Left ventricle myocardium superior (tissue), 1 donor: ENCODE measurements at places on chromosomes 4 and X.

GRCh38 chr4:105923497-105924238 is 28.4 kb downstream of the NPNT start:
- DNase-seq, result no peak

DNA sequence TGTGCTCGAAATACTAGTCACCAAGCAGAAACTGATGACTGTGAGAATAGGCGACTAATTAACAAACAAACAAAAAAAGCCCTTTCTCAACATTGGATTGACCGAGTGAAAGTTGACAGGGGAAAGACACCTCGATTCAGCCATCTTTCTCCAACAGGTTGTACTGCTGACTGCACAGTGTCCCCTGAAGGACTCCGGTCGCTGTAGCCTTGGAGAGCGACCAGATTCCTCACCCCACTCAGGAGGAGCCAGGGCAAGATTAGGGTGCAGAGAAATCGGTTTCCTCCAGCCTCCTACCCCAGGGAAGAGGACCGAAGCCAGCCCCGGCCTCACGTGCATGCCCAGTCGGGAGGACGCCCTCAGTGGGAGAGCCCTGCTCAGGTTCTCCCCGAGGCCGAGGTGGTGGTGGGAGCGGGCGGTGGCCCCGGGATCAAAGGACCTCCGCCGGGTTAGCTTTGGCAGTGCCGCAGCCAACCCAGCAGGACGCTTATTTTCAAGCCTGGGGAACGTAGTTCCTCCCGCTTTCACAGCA is 1.1 kb upstream of the RAP1GDS1 start:
- no peak for DNase-seq

DNA sequence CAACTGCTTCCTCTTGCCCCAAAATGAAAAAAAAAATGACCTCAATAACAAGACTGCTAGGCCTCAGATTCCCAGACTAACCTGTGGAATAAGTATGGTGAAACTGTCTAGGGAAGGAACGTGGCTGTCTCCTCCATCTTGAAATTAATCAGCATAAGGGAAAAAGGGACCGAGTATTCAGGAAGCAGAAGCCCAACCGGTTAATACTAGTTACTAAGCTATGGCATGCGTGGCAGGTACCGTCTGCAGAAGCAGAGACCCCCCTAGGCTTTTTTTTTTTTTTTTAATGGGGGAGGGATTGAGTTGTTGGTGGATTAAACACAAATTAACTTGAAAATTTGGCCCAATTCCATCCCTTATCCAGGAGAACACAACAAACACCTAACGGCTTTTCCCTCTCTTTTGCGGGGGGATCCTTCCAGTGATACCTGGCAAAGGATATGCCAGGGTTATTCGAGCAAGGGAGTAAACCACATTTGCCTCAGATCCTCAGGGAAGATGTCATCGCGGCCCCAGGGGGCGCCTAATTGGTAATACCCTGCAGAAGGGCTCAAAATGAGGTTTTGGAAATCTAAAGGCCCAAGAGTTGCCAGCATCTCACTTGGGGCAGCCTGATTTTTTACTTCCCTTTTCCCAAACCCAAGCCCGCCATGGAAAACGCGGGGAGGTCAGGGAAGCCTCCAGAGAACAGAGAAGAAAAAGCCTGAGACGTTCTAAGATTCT is 893 bp downstream of the RLIM start:
- no peak for DNase-seq

GRCh38 chr4:6873291-6873690 is 36.3 kb upstream of the TBC1D14 start:
- DNase-seq, result no peak

DNA sequence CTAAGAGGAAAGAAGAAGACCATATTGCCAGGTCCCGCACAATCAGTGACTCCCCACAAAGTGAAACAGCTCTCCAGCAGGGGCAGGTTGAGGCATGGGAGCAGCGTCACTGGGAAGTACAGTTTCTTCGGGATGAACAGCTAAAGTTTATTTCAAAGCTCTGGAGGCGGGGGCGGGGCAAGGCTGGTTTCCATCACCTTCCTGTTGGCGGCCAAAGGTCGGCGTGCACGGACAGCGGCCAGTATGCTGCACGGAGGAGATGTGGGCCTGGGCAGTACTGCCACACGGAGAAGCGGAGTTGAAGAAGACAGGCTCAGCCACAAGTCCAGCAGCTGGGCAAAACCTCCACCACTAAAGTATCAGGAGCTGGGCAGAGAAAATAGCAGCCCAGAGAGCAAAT is 951 bp upstream of the ZNF518B start:
- no peak for DNase-seq

DNA sequence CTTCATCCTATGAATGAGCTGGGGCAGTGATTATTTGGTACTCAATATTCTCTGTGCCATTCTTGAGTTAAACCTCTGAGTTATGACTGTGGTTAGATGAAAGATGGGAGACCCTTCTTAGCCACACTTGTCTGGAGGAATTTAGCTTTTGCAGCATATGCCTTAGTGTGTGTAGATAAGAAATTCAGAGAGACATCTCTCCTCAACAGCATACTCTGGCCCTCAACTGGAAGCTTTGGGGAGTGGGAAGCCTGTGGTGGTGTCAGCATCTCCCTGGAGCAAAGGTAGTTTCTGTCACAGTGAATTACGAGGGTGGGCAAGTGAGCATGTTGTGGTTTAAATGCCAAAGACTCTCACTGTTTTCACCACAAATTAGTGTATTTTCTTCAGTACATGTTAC is 58.7 kb downstream of the UGT2A3 start:
- no peak for DNase-seq

DNA sequence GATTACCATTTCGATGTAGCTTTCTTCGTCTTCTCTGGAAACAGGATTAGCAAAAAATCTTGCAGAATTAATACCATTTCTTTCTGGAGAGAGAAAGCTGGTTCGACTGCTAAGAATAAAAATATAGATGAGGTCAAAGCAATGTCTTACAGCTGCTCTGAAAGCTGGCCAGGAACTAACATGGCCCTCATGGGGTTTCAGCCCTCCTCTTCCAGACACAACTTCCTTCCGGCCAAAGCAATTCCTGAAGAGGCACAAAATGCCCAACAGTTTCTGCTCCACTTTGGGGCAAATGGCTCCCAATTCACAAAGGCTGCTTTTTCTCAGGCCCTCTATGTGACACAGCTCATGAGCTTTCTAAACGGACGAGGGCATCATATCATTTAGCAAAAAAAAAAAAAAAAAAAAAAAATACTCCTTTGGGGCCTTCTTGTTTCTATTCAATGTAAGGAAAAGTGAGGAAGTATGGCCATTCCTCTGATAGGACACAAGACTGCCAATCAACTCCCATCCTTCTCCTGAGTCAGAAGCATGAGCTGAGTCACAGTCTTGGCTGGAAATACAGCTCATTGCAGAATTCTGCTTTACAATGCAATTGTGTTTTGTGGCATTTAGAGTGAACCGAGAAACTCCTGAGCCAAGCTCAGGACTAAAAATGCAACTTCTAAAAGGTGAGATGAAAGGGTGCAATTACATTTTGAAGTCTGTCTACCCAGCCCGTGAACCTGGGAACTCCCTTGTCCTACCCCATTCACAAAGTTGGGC is 42.7 kb upstream of the CTAG2 start:
- DNase-seq, result no peak

GRCh38 chrX:110159235-110159634 is 156.3 kb downstream of the TMEM164 start:
- no peak for DNase-seq

DNA sequence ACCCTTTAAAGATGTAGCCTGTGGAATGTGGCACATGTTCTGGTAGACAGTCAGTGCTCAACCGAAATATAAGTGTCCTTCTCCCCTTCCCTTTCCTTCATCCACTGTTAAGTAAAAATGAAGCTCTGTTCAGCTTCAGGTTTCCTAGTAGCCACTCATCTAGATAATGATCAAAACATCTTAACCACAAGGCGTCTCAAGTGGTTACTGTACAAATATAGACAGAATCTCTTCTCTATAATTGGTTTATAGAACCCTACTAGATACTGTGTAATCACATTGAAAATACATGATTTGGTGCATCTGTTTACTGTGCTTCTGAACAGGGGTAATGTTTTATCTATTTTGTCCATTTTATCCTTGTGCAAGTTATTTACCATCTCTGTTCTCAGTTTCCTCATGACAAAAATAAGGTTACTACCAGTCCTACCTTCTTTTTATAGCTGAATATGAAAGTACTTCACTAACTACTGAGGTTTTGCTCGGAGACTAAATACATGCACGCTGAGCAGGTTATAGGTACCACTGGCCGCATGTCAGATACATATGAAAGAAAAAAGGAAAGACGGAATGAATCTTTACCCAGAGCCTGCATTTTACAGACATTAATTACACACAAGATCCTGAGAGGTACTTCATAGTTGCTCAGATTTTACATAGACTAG is 20.3 kb upstream of the SLC25A4 start:
- no peak for DNase-seq

- DNase-seq, result no peak
These were observed 10.8 kb upstream of the CITED1 start for GRCh38 chrX:72316408-72317110.

DNA sequence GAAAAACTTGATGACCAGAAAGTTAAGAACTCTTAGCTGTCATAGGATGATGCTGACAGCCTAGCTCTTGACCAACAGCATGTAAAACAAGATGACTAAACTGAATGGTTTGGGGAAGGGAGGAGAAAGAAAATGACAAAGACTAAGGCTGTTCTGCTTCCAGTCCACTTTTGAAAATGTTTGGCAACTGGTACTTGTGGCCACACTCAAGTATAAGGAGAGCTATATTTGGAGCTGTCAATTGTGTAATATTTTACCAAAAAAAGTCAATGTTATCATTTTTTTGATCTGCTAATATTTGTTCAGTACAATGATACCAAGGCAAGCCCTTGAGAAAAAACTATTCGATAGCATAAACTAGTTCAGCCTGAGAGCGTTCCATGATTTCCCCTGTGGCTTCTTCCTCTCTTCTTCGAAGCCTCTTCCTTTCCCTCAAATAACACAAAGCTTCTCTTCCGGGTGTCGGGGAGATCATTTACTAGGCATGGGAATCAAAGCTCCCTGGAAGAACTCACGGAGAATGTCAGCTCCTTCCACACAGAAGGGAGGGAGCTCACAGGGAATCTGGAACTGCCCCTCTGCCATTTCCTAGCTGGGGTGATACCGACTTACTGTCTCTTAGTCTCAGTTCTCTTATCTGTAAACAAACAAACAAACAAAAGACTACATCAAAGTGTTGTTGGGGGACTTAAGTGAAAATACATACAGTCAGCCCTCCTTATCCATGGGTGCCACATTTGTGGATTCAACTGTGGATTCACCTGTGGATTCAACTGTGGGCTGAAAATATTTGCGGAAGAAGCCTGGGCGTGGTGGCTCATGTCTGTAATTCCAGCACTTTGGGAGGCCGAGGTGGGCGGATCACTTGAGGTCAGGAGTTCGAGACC is 82.6 kb downstream of the SCD5 start:
- no peak for DNase-seq

- DNase-seq, result no peak
These were observed 14.5 kb upstream of the CAPN6 start for GRCh38 chrX:111284631-111285293.

- DNase-seq, result no peak
These were observed 10.7 kb upstream of the SPCS3 start for GRCh38 chr4:176309046-176309445.

- DNase-seq, result no peak
These were observed 30.3 kb upstream of the UTP14A start for GRCh38 chrX:129875669-129876068.

DNA sequence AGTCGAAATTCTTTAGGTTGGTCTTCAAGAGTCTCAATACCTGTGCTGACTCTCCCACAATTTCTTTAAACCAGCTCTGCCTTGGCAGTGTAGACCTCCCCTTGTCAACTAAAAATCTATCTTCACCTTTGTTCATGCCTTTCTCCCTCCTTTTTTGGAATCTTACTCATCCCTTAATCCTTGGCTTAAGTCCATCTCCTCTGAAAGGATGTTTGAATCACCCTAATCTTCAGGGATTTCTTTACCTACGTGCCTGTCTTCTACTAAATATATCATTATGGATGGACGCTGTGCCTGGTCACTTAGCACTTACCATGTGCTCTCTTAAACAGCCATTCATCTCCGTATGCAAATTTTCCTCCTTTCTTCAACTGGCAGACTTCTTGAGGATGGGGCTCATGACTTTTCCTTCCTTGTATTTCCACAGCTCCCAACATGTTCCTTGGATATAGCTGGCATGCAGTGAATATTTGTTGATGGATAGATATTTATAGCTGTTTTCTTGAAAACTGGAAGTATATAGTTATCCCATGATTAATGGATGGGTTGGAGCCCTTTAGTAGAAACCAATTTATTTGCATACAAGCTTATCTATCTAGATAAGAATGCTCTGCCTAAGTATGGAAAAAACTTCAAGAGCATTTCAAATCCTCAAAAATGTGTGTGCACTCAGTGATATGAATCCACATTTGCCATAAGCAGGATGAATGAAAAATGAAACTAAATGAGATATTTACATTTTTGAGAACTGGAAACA is 166.6 kb downstream of the SPRY1 start:
- DNase-seq, result no peak

GRCh38 chr4:24126776-24127175 is 236.9 kb upstream of the PPARGC1A start:
- no peak for DNase-seq

DNA sequence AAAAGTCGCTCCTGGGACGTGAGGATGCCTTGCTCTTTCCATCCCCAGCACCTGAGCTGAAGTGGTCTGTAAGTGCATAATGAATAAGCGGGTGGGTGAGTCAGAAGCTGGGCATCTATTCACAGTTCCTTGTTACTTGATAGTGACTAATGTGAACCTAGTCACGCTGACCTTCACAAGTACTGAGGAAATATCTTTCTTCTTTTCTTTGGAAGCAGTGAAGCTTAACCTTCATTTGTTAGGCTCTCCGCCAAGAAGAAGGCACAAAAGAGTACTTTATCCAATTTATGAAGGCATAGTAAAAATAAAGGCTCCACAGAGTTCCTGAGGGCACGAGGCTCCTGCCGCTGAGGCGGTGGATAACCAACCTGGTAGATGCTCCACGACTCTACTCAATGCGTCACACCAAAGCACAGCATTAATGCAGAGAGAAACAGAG is 475.7 kb upstream of the SLIT2 start:
- no peak for DNase-seq

DNA sequence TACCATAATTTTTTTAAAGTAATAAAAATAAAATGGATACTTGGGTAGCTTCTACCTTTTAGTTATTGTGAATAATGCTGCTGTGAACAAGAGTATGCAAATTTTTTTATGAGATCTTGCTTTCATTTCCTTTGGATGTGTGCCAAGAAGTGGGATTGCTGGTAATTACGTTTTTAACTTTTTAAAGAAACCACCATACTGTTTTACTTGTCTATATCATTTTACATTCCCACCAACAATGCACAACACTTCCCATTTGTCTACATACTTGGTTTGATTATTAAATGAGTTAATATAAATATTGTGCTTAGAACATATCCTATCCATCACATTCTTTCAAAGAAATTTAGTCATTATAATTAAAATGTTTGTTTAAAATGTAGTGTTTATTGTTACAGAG is 3.9 kb upstream of the SULT1B1 start:
- no peak for DNase-seq

- DNase-seq, result no peak
These were observed 78.1 kb downstream of the ASB9 start for GRCh38 chrX:15191830-15192229.

GRCh38 chr4:114615435-114615834 is 16.8 kb downstream of the UGT8 start:
- no peak for DNase-seq

GRCh38 chrX:149522916-149523315 is 17.8 kb upstream of the IDS start:
- no peak for DNase-seq

- no peak for DNase-seq
These were observed 235.9 kb upstream of the GIMD1 start for GRCh38 chr4:106604319-106605051.

GRCh38 chr4:118957722-118958445 is 69.2 kb downstream of the SYNPO2 start:
- no peak for DNase-seq
